Esophagus (tissue), 2 donors: ENCODE measurements at places on chromosomes 5 and 9. TPM values are rescaled to one million over a fixed set of nuclear protein-coding genes. Genes with fewer than 3 reads are reported as not detected.

The SPINK7 gene
- polyA plus RNA-seq: 2,280 TPM

The LCN2 gene
- 1,061 TPM for polyA plus RNA-seq

The RANBP3L gene
- polyA plus RNA-seq: 0.07 TPM

The UNC13B gene
- polyA plus RNA-seq: 15.6 TPM

The TUSC1 gene
- polyA plus RNA-seq: 2.6 TPM

The SARDH gene
- 0.20 TPM for polyA plus RNA-seq

The LPAR1 gene
- polyA plus RNA-seq: 5.2 TPM

The SLC9A3 gene
- 1.9 TPM for polyA plus RNA-seq

The SMIM33 gene
- polyA plus RNA-seq: 0.02 TPM

The FAM163B gene
- not detected for polyA plus RNA-seq

The CAMK2A gene
- 0.11 TPM for polyA plus RNA-seq

The BRINP1 gene
- 0.77 TPM for polyA plus RNA-seq

The NUDT2 gene
- 17.3 TPM for polyA plus RNA-seq

The UCK1 gene
- 19.4 TPM for polyA plus RNA-seq

The CCDC183 gene
- 1.1 TPM for polyA plus RNA-seq

The CER1 gene
- not detected for polyA plus RNA-seq

The IQGAP2 gene
- polyA plus RNA-seq: 1.4 TPM

The SPINK5 gene
- 1,309 TPM for polyA plus RNA-seq

The GFI1B gene
- polyA plus RNA-seq: 0.02 TPM

The LCP2 gene
- polyA plus RNA-seq: 2.4 TPM

The PCDHA13 gene
- polyA plus RNA-seq: not detected

The AMACR gene
- polyA plus RNA-seq: 14.4 TPM

The DAB2 gene
- polyA plus RNA-seq: 2.0 TPM

The F2RL2 gene
- polyA plus RNA-seq: 0.21 TPM

The MIER3 gene
- polyA plus RNA-seq: 4.1 TPM

The DCANP1 gene
- polyA plus RNA-seq: 0.04 TPM

The DMAC1 gene
- polyA plus RNA-seq: 11.7 TPM

The PCDHGA7 gene
- 0.24 TPM for polyA plus RNA-seq

The TRAF1 gene
- polyA plus RNA-seq: 2.7 TPM

The LCN1 gene
- polyA plus RNA-seq: not detected

The GDF9 gene
- polyA plus RNA-seq: 0.16 TPM

The PCDHGA6 gene
- polyA plus RNA-seq: 0.63 TPM

The TMC1 gene
- 6.1 TPM for polyA plus RNA-seq

The EGFL7 gene
- polyA plus RNA-seq: 34.5 TPM

The QRFP gene
- 0.08 TPM for polyA plus RNA-seq

The PITX1 gene
- 519 TPM for polyA plus RNA-seq

The HMGCR gene
- 43.0 TPM for polyA plus RNA-seq

The NRG2 gene
- 1.7 TPM for polyA plus RNA-seq

The AFAP1L1 gene
- polyA plus RNA-seq: 2.6 TPM

The ST8SIA4 gene
- 0.36 TPM for polyA plus RNA-seq

The KIF27 gene
- 0.76 TPM for polyA plus RNA-seq

The ACTBL2 gene
- polyA plus RNA-seq: not detected

The FOXD4L4 gene
- polyA plus RNA-seq: 0.08 TPM

The FOXD1 gene
- polyA plus RNA-seq: 1.3 TPM

The C5orf34 gene
- 1.5 TPM for polyA plus RNA-seq

The CDC20B gene
- polyA plus RNA-seq: not detected

The PDGFRB gene
- polyA plus RNA-seq: 7.9 TPM

The KIF12 gene
- 0.39 TPM for polyA plus RNA-seq

The CXXC5 gene
- polyA plus RNA-seq: 27.8 TPM

The CPEB4 gene
- 12.4 TPM for polyA plus RNA-seq

The ALDH7A1 gene
- 71.9 TPM for polyA plus RNA-seq

The CDH6 gene
- polyA plus RNA-seq: 0.31 TPM

The AJM1 gene
- polyA plus RNA-seq: 3.7 TPM

The FOXD4L5 gene
- polyA plus RNA-seq: not detected

The PCBD2 gene
- polyA plus RNA-seq: 5.7 TPM
